ENCODE measurements at places on chromosomes 16 and 17. TPM values are rescaled to one million over a fixed set of nuclear protein-coding genes. Genes with fewer than 3 reads are reported as not detected.

GRCh38 chr16:12868788-12869187 lies 32.6 kb upstream of the SHISA9 start:
- DNase-seq = no peak

DNA sequence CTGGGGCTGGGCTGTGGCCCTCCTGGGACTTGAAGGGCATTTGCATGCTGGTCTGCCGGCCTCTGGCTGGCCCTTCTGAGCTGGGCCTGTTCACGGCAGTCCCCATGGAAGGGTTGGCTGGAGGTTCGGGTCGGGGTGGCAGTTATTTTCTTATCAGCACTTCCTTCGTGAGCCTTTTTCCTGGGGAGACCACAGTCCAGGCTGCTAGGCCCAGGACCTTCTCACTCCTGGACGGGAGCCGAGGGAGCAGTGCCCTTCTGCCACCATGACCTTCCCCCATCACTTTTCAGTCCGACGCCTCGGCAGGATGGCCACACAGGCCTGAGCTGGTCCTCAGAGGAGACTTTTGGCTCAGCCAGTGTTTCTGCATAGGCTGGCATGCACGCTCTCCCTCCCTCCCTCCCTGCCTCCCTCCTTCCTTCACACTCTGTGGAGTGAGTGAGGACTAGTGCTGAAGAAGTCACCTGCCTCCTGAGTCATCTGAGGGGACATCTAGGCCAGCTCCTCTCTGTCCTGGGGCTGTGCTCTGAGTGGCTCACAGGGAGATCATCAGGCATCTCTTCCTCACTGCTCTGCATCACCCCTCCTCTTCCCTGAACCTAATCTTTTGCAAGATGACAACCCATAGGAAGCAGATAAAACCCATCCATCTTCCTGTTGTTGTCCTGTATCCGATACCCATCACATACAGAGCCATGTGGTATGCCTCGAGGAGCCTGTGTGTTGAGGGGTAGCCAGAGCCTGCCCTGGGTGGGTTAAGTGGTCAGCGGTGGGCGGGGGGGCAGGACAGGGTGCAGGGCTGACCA lies 109.7 kb downstream of the RAP1GAP2 start:
- no peak for DNase-seq

- DNase-seq = no peak
Measured at GRCh38 chr17:43814714-43815113, 18.2 kb downstream of the MPP3 start.

DNA sequence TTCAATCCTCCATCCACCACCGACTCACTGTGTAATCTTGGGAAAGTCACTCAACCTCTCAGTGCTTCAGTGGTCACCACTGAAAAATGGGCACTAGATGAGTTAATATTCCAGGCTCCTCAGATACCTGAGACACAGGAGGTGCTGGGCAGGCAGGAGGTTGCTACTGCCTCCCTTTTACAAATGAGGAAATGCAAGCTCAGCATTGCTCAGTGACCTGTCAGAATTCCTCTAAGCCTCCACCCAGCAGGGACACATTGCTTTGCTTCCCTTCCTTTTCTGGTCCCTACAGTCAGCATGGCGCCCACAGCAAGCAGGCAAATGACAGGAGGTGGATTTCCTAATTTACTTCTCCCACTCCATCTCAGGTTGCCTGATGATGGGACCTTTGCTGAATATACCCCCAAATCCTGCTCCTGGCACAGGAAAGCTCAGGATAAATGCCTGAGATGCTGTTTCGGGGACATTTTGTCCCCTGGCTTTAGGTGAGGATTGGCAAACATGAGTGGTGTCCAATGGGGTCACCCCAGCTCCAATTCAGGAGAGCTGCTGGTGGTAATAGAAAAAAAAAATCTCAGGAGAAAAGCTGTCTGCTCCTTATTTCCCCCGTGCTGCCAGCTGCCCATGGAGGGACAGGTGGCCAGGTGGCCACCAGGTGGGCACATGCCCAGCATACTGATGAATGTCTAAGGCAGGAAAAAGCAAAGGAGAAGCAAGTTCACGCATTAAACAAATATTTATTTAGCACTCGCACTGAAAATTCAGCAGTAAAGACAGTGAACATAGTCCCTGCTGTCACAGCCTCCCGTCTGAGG lies 5.0 kb upstream of the KRT13 start:
- DNase-seq = peak; percentile 47

Gene TERB1
- total RNA-seq = not detected

DNA sequence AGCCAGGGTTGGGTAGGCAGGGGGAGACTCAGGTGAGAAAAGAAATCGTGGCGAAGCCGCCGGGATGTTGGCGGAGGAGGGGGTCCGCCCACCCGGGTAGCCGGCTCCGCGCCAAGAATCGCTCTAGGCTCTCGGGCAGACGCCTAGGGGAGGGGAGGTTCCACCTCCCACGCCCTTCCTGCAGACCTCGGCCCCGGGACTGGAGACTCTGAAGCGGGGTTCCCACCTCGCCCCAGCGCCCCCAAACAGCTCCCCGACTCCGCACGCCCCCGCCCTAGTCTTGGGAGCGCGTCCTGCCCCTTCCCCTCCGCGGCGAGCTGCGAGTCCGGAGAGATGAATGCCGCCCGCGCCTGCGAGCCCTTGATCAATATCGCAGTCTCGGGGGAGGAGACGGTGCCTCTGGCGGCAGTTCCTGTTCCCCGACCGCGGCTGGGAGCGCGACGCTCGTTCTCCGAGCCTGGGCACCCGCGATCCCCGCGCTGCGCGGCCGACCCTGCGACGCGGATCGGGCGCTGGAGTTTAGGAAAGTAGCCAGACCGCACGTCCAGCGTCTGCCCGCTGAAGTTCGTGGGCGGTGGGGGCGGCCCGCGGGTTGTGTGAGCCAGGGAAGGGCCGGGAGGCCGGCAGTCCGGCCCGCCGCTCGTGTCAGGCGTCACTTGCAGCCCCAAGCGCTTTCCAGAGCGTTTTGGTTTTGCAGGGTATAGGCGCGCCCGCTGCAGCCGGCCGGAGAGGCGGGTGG lies 790 bp downstream of the CRHR1 start:
- DNase-seq = peak; percentile 66

GRCh38 chr17:61594294-61594825 lies 3.3 kb upstream of the NACA2 start:
- DNase-seq = no peak

GRCh38 chr17:306536-307294 lies 45.9 kb downstream of the RPH3AL start:
- DNase-seq = no peak

Gene SDR42E1
- total RNA-seq = 0.04 TPM

DNA sequence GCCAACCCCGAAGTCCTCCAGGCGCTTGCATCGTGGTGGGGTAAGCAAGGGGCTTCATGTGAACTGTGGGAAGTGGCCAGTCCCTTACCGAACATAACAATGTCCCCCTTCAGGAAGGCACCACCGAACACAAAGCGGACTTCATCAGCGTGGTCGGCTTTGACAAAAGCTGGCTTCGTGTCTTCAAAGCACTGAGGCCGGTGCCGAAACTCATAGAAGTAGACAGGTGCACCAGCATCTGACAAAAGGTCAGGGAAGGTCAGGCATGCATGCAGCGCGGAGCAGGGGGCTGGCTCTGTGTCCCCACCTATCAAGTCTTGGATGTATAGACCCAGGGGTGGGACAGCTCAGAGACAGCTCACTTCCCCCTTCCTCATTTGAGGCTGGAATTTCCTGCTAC lies 16.6 kb upstream of the CES1 start:
- no peak for DNase-seq

DNA sequence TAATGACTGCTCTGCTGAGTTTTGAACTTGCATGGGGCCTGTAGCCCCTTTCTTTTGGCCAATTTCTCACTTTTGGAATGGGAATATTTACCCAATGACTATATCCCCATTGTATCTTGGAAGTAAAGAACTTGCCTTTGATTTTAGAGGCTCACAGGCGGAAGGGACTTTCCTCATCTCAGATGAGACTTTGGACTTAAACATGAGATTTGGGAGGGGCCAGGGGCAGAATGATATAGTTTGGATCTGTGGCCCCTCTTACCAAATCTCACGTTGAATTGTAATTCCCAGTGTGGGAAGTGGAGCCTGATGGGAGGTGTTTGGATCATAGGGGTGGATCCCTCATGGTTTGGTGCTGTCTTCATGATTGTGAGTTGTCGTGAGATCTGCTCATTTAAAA lies 42.7 kb upstream of the SDK2 start:
- DNase-seq = no peak

DNA sequence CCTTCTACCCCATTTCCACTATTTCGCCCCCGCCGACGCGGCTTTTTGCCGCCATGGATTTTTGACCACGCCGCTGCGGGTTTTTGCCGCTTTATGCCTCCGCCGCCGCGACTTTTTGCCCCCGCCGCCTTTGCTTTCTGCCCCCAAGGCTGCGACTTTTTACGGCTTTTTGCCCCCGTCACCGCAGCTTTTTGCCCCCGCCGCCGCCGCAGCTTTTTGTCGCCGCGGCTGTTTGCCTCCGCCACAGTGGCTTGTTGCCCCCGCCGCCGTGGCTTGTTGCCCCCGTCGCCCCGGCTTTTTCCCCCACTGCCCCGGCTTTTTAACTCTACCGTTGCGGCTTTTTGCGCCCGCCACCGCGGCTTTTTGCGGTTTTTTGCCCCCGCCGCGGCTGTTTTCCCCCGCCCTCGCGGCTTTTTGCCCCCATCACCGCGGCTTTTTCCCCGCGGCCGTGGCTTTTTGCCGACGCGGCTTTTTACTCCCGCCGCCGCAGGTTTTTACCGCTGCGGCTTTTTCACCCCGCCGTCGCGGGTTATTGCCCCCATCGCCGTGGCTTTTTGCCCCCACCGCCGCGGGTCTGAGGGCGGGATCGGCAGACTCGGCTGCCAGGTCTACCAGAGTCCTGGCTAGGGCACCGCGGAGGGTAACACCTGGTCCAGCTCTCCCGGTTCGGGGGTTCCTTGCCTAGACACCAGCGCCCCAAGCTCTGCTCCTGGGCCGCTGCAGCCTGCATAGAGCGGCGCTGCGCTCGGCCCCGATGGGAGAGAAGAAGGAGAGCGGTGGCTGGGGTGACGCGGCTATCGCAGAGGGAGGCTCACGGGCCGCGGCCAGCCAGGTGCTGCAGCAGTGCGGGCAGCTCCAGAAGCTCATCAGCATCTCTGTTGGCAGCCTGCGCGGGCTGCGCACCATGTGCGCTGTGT lies 562.7 kb upstream of the WSB1 start:
- no peak for DNase-seq

- no peak for DNase-seq
Measured at GRCh38 chr17:3693829-3694231, 2.1 kb downstream of the P2RX5 start.

Gene RPGRIP1L
- 10.3 TPM for total RNA-seq

DNA sequence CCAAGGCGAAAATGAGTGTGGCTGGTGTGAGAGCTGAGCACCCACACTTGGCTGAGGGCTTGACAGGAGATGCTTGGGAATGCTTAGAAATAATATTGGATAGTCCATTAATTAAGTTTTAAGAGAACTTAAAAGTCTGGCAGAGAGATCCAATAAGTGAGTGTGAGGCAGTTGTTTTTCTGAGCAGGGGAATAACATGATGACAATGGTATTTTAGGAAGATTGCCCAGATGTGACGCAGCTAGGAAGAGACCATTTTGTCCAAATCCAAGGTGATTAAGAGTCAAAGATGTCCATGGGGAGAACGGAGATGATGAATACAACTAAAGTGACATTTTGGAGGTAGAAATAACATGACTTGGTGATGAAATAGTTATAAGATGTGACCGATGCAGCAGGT lies 102.8 kb upstream of the AXIN2 start:
- DNase-seq = no peak

Gene PIGS
- total RNA-seq = 52.1 TPM

DNA sequence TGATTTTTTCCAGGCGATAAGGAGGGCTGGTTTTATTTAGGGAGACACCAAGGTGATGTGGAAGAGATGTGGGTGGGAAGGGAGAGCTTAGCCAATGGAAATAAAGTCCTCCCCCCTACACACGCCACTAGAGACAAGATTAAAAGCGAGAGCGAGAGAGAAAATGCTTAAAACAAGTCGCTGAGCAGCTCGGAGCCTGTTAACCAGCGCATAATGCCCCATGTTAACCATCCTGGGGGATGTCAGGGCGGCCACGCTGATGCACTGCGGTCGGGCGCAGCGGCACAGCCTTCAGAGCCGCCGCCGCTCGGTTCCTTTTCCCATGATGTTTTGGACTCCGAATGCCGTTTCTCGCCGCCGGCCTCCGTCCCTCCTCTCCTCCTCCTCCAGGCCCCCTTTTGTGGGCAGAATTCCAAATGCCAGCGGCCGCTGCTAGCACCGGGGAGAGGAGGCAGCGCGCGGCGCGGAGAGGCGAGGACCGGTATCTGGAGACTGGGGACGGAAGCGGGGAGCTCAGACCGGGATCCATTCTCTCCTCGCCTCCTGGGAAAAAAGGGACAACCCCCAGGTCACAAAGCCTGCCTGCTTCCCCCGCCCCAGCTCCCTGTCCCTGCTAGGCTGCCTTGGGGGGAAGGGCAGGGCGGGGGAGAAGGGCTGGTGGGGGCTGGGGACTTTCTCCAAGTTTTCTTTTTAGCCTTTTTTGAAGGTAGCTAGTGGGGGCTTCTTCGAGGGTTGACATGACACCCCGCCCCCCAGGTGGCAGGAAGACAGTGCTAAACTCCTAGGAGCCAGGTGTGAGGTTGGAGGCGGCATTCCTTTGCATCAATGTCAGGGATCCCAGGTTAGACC lies 98.1 kb upstream of the CCL2 start:
- no peak for DNase-seq

Gene GPR179
- total RNA-seq = 0.03 TPM

Gene KCNJ18
- total RNA-seq = not detected

Gene ROGDI
- total RNA-seq = 23.3 TPM

- peak; percentile 47 for DNase-seq
Measured at GRCh38 chr17:41792845-41793783, 6.6 kb upstream of the JUP start.

- DNase-seq = peak; percentile 25
Measured at GRCh38 chr17:6450926-6451832, 6.9 kb downstream of the PIMREG start.

- peak; percentile 24 for DNase-seq
Measured at GRCh38 chr16:52581530-52581929, 34.6 kb upstream of the TOX3 start.

- DNase-seq = no peak
Measured at GRCh38 chr17:31314782-31315100, 887 bp upstream of the EVI2B start.

- no peak for DNase-seq
Measured at GRCh38 chr17:60355663-60356594, 36.0 kb downstream of the USP32 start.

- DNase-seq = no peak
Measured at GRCh38 chr16:19542138-19542821, 13.2 kb upstream of the VPS35L start.

DNA sequence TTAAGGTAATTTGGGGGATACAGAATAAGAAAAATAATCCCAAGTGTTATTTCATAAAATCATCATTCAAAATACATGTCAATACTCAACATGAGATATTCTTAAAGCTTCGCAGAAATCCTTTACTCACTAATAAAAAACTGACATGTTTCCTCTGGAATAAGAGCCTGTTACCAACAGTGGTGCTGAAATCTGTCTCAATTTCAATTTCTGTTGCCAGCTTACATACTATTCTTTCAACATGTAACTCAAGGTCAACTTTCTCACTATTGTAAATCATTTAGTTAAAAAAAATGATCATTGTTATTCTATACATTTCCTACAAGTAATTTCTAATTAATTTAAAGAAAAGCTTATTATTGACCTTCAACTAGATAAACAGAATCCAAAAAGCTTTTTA lies 67.9 kb downstream of the CEP95 start:
- DNase-seq = no peak
